ENCODE measurements at places on chromosomes 11 and 22.

DNA sequence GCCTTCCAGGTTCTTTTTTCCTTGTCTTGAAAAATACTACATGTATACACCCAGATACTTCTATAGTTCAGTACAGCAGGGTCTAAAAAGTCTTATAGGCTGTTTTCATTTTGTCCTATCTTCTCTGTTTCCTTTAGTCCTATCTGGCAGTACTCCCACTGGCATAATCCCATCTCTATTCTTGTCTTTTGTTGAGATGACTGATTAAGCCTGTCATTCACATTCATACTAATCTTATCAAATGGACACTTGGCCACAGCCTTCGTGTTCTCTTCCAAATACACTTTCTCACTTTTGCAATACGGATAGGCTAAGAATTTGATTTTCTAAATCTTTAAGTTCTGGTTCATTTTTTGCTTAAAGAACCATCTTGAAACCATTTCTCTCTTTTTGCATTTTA lies 42.8 kb downstream of the OR5AK2 start:
- DNase-seq = no peak

DNA sequence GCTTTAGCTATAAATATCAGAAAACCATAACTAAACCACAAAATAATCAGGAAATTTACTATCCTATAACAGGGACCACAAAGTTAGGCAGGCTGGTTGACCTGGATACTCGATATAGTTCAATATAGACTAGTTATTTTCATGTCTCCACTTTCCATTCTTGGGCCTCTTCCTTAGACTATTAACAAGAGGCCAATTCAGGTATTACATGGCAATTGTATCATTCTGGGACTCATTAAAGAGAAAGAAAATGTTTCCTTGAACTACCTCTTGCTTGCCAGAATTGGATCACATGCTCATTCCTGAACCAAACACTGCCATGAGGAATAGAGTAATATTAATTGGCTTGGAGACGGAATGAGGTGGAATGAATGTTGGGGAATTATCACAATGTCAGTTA lies 76.0 kb downstream of the EIF3M start:
- DNase-seq = no peak

- DNase-seq = no peak
These were observed 571 bp downstream of the C11orf24 start for GRCh38 chr11:68271023-68271780.

DNA sequence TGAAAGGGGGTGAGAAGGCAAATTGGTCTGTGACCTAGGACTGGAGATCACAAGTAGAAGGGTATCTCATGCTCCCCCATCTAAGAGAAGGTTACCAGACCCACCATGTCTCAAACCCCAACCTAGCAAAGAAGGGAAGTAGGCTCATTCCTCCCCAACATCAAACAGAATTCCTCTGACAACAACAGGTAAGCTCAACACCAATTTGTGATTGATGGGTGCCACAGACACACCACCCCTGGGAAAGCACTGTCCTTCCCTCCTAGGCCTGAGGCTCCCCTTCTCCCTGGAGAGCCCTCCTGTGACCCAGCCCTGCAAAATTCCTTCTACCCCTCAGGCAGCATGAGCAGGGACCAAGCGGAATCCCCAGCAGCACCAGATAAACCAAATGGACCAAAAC lies 154.3 kb downstream of the BUD13 start:
- DNase-seq = no peak

GRCh38 chr11:32374261-32374711 lies 61.1 kb downstream of the WT1 start:
- DNase-seq = no peak

DNA sequence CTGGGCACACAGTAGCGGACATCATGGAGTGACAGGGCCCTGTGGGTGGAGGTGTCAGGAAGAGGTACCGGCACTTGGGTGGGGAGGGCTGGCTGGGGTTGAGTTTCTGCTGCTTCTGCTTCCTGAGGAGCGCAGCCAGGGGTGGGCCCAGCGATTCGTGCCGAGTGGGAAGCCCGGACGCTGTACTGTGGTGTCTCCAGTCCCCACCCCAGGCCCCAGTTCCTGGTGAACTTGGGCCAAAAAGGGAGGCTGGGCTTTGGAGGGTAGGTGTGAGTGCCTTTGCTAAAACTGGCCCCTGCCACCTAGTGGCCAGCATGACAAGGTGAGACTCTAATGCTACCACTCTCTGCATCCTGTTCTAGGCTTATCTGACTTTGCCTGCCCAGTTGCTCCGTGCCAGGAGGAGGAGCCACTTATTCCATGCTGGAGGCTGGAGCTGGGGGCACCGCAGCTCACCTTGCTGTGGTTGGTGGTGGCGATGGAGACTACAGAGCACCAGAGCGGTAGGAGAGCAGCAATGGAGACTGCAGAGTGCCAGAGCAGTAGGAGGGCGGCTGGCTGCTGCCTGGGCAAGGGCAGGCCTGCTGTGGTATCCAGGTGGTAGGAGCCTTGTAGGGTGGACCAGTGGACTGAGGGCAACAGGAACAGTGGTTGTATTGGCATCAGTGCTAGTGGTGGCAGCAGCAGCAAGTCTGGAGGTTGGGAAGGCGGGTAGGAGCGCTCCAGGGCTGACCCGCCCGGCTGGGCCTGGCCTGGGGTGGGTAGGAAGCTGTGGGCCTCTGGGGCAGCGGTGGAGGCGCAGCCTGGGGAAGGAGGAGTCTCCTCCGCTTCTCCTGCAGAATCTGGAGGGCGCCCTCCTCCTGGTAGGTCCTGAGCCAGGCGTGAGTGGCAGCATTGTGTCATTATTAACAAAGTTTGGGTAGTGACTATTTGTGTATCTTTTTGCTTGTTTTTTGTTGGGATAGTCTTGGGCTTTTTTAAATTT lies 2.2 kb upstream of the RFPL2 start:
- DNase-seq = no peak

All from NCI-H2081 treated with DMSO at 0.1 percent for 48 hours (cell line).